ENCODE measurements at places on chromosomes 5 and 9.

- peak; percentile 53 for DNase-seq
These were observed 243.0 kb downstream of the PSAT1 start for GRCh38 chr9:78539904-78540303.

DNA sequence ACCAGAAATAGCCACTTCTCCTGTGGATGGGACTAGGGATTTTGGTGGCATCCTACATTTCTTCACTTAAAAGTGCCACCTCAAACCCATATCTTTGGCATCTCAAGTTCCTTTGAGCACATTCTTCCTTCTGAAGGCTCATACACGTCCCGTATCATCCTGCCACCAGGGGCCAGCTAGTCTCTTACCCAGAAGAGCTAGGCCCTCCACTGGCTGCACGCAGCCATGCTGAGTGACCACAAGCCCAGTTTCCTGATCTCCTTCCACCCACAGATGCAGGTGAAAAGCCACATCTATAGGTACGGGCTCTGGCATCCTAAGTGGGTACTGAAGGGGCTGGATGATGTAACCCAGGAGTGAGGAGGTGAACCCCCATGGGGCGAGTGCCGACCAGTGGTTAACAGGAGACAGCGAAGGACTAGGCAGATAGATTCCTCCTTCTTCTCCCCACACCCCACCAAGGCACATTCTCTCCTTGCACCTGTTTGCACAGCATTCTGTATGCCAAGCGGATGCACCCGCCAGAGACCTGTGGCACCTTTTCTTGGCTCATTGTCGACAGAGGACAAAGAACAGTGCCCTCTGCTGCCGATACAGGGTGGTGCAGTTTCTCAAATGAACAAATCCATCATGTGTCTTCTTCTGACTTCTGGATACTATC lies 14.4 kb upstream of the SCGB3A1 start:
- peak; percentile 64 for DNase-seq

- DNase-seq = no peak
These were observed 249.3 kb downstream of the NNT start for GRCh38 chr5:43852279-43852678.

DNA sequence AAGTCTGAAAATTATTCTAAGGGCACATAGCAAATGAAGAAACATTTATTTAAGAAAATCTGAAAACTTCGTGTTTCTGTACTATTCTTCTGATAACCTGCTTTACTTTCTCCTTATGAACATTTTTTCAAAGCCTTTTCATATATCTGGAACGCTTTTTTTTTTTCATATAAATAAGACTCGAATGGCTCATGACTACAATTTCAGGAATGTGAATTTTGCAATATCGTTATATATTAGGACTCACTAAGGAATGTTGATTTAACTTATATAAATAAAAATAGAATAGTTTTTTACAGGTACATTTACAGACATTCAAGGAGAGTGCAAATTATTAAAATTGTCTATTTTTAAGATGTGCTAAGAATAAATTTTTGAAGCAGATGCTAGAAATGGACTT lies 42.9 kb downstream of the GPBP1 start:
- no peak for DNase-seq

DNA sequence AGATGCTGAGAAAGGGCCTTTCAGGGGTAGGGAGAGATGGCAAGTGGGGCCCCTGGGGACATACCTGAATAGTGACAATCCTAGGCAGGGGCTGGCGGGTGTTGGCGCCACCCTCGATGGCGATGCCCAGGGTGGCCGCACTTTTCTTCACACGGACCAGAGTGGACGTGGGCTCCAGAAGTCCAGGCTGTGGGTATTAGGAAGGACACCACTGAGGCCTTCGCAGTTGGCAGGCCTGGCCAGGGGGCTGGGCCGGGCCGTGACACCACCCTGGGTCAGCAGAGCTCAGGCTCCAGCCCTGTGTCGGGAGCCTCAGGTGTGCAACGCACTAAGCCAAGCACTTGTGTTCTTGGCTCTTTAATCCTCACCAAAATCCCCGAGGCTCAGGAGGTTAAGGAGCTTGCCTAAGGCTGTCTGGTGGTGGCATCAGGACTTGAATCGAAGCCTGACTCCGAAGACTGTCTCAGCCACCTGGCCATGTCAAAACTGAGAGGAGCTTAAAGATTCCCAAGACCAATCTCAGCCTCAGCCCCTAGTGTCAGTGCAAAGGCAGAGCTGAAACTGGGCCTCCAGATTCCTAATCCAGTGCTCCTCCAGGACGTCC lies 15.5 kb upstream of the AKNA start:
- no peak for DNase-seq

- DNase-seq = no peak
These were observed 60.2 kb upstream of the SRP19 start for GRCh38 chr5:112800891-112801290.

Measured in Daoy (cell line).